Heart left ventricle (tissue), 16 donors: ENCODE measurements at places on chromosomes 12 and 14. TPM values are rescaled to one million over a fixed set of nuclear protein-coding genes. Genes with fewer than 3 reads are reported as not detected.

Gene ESPL1
- total RNA-seq = 0.43 TPM

Gene TBK1
- total RNA-seq = 10.9 TPM

Gene SRP54
- total RNA-seq = 31.5 TPM

Gene RPGRIP1
- 0.38 TPM for total RNA-seq

Gene SIRT4
- 6.2 TPM for total RNA-seq

Gene DPY19L2
- total RNA-seq = 49.3 TPM

Gene PRR13
- 53.1 TPM for total RNA-seq

Gene AHSA1
- 136 TPM for total RNA-seq

Gene CPNE6
- total RNA-seq = 0.23 TPM

Gene RNASE4
- total RNA-seq = 5.3 TPM

Gene NEUROD4
- total RNA-seq = not detected

Gene MFAP5
- total RNA-seq = 12.4 TPM

- DNase-seq = no peak
Observed at GRCh38 chr12:131273291-131273845, 319.7 kb downstream of the ADGRD1 start.

DNA sequence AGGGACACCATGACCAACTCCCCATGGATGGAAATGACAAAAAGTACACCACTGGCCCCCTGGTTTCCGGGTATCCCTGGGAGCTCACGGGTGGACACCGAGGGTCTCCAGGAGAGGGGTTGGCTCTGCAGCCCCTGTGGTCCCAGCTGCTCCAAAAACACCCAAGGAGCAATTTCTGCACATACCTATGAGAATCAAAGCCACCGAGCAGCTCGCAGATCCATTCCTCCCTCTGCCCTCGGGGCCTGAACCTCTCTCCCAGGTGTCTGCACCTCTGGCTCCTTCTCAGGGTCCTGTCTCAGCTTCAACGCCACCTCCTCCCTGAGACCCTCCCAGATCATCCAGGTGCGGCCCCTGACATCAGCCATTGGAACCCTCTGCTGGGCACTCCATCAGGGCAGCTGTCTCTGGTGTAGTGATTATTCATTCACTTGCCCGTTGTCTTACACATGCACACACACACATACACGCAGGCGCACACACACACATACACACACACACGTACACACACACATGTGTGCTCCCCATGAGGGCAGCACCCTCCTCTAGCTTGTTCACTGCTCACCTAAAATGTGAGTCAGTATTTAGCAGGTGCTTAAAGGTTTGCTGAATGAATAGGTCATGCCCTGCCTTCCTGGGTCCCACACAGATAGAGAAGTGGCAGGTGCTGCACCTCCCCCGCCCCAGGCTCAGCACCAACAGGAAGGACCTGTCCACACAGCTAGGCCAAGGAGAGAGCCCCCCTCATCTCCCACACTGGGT, 5.9 kb downstream of the RIMBP2 start:
- no peak for DNase-seq

DNA sequence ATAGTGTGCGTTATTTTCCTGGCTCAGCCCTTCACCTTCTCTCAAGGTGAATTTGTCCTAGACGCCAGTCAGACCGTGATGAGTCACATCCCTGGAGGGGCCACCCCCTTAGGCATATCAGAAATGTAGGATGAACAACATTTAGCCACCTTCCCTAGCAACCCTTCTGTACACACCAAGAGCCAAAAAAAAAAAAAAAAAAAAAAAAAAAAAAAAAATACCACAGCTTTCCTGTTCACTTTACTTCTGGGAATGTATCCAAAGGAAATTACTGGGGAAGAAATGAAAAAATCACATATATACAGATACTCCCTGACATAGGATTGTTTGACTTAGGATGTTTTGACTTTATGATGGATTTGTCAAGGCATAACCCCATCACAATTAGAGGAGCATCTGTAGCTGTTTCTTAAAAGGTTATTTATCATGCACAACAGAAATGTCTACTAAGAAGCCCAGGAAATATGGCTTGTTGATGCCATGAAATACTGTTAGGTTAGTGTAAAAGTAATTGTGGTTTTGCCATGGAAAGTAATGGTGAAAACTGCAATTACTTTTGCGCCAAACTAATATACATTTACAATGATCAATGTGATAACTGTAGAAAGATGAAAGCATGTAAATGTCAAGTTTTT, 68.2 kb upstream of the BDKRB2 start:
- no peak for DNase-seq

- DNase-seq = no peak
Observed at GRCh38 chr14:72479461-72479931, 414.4 kb downstream of the DPF3 start.

DNA sequence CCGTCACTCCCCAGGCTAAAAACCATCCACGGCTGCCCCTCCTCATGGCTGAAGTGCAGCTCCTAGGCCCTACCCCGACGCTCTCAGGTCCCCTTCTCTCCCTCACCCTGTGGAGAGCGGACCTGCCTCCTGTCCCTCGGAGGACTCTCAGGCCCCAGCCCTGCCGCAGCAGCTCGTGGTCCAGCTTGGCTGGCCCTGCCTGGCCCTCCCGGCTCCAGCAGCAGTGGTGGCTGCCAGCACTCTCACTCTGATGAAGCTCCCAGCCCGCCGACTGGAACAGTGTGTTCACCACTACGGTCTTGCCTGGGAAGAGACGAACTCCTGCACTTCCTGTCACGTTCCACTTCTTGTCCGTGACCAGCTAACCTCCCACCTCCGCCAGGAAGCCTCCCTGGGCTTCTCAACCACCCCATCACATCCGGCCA, 11.1 kb downstream of the BAG5 start:
- peak; percentile 81 for DNase-seq

GRCh38 chr12:129619271-129619670, 284.6 kb downstream of the TMEM132D start:
- no peak for DNase-seq

DNA sequence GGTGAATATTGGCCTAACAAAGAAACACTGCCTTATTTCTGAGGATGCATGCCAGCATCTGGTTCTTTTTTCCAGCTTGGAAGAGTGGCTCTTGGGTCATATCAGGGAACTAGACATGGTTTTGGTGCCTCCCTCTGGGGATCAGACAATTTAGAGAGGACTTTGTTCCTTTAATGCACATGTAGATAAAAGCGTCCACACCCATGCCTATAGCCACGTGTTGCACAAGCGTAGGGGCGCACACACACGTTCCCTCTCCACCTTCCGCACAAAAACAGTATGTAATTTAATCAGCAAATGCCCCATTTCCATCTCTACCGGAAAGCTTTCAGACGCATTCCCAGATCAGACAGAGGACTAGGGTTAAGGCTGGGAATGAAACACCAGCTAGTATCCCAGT, 61.7 kb upstream of the RIC8B start:
- no peak for DNase-seq

- no peak for DNase-seq
Observed at GRCh38 chr14:23115039-23115731, 3.9 kb downstream of the CEBPE start.

- DNase-seq = no peak
Observed at GRCh38 chr12:65308601-65309071, 30.2 kb downstream of the MSRB3 start.

DNA sequence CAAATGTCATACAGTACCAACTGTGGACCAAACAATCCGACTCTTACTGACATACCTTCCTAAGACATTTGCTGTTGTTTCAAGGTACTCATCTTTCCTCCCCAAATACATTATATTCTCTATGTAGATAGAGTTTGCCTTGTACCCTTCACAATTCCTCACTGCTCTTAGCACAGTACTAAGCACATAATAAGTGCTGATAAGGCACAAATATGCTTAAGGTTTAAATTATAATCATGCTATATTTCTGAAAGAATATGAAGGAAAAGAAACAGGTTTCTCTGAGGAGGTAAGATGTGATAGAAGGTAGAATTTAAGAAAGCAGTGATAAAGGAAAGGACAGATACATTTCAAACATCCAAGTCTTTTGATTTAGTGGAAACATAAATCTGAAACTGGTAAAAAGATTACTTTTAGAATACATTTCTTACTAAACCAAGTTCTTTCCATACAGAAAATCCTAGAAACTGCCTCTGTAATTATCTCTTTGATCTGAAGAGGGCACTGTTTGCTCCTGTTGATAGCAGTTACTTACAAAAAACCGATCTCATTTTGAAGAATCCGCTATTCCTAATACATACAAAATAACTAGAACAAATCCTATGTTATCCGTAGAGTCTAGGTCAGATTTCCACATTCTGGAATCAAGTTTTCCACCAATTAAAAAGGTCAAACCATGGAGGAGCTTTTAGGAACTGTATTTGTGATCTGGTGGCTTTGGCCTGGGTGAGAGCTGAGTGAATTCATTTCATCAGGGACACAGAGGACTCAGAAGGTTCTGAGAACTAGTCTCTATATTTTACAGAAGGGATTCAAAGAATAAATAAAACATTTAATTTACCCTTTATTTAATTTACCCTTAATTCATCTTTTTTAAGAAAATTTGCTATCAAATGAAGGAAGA, 311.9 kb downstream of the DAD1 start:
- DNase-seq = no peak

DNA sequence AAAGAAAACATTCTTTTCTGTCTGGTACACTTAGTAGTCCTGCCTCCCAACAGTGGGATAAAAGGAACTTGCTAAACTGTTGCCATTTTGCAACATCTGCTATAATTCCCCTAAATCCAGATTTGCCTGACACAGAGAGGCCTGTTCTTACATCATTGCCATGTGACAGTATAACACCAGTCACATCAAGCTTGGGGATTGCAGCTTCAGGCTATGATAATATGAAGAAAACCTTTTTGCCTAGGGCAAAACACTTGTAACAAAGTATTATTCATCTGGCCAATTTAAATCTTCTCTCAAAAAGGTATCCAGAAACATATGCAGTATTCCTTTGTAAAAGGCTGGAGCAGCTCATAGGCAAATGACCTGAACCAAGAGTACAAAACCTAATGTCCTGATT, 80.9 kb upstream of the OTX2 start:
- no peak for DNase-seq

GRCh38 chr14:93970585-93970964, 5.8 kb downstream of the ASB2 start:
- DNase-seq = no peak

- DNase-seq = no peak
Observed at GRCh38 chr12:70842136-70842535, 78.4 kb downstream of the PTPRR start.

- no peak for DNase-seq
Observed at GRCh38 chr14:38409071-38409705, 153.3 kb upstream of the CLEC14A start.

GRCh38 chr12:76003355-76003638, 28.3 kb downstream of the PHLDA1 start:
- no peak for DNase-seq

DNA sequence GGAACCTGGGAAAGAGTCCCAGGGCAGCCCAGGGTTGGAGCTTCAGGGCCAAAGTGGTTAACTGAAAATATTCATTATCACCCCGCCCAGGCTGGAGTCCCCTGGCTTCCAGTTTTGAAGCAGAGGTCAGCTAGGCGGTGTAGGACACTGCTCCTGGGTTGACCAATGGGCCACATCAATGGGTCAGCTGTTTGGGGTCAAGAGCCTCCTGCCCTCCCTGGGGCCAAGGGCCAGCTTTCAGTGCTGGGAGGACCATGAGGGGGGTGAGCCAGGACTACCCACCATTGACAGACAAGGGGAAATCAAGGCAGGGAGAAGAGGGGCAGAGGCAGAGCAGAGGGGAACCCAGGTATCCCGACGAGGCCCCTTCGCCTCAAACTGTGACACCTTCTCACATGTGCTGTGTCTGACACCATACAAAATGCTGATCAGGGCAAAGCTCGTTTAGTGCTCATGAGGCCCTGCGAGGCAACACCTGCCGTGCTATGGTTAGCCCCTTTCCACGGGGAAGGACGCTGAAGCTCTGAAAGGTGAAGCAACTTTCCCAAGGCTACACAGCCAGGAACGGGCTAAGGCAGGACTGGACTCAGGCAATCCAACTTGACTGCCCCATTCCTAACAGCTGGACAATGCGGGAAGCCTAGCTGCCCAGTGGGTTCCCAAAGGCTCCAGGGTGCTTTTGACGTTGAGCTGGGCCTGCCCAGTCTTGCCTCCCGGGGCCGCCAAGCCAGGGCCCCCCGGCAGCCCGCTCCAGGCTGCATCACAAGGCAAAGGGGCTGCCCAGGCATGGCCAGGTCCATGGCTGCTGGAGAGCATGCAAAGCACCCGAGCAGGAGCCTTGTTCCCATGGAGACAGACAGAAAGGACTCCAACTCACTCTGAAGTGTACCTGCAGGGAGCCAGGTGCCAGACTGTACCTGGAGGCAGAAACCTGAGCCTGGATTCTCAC, 2.0 kb downstream of the SYNE3 start:
- no peak for DNase-seq

GRCh38 chr14:51094282-51094821, 553 bp downstream of the TRIM9 start:
- peak; percentile 67 for DNase-seq

- DNase-seq = no peak
Observed at GRCh38 chr12:15364221-15365160, 42.2 kb downstream of the PTPRO start.

DNA sequence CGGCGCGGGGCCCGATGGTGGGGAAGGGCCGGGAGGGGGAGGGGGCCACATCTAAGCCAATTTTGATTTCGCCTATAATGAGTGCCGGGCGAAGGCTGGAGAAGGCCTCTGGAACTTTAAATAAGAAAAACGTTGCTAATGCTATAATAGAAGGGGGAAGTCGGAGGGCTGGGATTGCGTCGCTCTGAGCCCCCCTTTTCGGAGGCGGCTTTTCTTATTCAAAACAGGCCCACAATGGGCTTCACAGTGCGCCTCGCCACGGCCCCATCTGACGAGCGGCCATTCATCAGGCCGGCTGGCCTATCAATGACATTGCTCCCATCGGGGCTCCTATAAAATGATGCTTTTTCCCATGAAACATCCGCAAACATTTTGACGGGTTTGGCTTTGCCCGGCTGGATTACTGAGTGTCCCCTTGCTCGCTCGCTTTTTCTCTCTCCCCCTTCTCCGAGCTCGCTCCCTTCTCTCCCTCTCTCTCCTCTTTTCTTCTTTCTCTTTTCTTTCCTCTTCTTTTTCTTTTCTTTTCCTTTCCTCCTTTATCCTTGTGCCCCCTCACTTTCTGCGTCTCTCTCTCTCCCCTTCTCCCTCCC, at the start of gene RFX4:
Gene RFX4, plus strand, starts transcription at position 364 of the 590 bp plus-strand sequence. CDS start 317 bp downstream, outside the sequence.
- no peak for DNase-seq

GRCh38 chr14:68874746-68875155, 81.9 kb upstream of the ZFP36L1 start:
- DNase-seq = no peak

DNA sequence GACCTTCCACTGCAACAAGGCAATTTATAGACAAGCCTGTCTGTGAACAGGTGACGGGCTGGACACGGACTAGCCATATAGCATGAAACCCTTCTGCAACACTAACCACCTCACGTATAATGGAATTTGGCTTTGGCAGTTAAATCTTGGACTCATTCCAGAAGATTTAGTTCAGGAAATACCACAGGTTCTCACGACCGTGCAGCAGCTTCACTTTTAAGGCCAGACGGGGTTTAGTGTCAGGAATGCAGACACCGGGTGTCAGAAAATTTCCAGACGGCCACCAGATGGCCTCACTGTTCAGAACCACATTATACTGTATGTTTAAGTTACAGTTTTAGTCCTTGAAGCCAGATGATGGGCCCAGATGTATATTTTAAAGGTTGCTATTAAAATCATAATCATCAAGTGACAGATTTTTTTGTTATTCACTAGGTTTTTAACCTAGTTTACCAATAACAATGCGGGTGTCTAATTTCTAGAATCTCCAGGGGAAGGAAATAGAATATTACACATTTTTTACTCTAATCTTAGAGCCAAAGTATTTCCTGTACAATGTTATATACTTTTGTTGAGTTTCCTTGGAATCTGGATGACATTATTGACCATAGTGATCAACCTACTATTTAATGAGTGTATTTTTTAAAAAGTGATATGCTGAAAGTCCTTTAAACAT, 90.5 kb upstream of the TMPO start:
- peak; percentile 45 for DNase-seq
